Right renal pelvis (tissue), 4 donors: ENCODE measurements at places on chromosomes 3 and 15.

DNA sequence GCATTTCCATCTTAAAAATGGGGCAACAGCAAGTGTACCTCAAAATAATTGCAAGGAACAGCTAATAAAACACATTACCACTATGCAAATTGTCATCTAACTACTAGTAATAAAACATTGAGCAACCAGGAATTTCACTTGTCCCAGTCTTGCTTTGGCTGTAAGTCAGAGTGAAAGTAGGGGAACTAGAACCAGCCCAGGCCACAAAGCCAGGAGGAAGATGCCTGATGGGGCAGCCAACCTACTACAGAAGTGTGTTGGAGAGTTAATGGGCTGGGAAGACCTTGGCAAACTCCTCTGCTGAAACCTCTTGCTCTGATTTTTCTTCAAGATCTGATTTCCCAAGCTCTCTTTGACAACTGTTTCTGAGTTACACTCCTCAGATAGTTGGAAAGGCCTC, 40.2 kb upstream of the LPP start:
- no peak for DNase-seq

DNA sequence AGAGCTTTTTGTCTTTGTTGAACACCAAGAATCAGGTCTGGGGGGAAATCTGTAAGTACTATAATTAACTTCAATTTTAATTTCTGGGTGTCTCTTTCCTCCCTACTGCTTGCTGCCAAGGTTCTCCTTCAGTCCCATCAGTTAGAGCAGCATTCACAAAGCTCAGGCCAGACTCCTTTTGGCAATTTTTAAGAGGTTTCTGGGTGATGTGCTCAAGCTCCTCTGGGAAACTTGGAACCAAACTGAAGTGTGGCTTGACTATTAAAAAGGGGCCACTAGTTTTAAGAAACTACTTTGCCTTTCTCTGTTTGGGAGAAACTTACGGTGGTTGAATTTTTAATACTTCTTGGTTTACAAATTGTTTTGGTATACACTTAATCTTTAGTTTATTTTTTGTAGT, 227.7 kb upstream of the SOX2 start:
- no peak for DNase-seq

- no peak for DNase-seq
Measured at GRCh38 chr15:90889313-90889730, 5.0 kb downstream of the FES start.

DNA sequence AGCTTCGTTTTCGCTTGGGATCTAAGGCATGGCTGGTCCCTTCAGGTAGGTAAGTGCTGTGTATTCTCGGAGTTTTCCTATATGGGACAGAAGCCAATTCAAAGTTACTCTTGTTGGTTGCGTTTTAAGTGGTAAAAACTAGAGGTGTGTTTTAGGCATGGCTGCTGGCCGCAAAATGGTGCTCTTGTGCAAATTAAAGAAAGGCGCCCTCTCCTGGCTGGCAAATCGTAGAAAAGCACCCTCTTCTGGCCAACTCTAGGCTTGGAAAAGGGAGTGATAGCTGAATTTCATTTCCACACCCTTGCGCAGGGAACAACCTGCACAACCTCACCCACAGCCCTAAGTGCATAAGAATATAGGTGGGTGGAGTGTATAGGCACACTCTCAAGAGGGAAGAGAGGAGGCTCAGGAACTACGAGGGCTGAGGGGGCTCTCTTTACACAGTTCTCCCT, 23.5 kb downstream of the DRD3 start:
- DNase-seq, result no peak

DNA sequence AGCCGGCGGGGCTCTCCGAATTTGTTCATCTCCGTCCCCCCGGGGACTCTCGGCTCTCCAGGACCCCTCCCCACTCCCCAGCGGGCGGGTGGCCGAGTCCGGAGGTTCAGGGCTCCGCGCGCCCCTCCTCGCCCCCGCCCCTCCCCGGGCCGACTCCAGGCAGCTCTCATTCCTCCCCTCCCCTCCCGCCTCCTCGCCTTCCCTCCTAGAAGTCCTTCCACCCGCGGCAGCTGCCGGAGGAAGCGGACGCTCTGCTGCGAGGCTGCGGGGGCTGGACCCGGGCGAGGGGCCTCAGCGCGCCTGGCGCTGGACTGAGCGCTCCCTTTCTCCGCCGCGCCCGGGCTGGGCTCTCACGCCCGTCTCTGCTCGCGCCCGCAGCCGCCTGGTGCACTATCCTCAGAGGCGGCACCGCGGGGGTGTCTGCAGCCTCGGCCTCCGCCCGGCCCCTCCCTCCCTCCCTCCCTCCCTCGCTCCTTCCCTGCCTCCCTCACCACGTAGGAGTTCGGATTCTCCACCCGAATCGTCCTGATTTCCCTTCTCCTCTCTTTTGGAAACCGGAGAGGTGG, at the start of gene ROBO2:
TSS of gene ROBO2 (plus strand) at position 494 of the 566 bp plus-strand sequence. CDS start 687 bp downstream, outside the sequence.
- DNase-seq, result no peak

GRCh38 chr15:96460106-96460505, 129.6 kb downstream of the NR2F2 start:
- no peak for DNase-seq

- DNase-seq, result no peak
Measured at GRCh38 chr3:117035745-117036144, 326.2 kb downstream of the TUSC7 start.

- DNase-seq, result no peak
Measured at GRCh38 chr3:122215592-122216298, 32.3 kb downstream of the CASR start.

DNA sequence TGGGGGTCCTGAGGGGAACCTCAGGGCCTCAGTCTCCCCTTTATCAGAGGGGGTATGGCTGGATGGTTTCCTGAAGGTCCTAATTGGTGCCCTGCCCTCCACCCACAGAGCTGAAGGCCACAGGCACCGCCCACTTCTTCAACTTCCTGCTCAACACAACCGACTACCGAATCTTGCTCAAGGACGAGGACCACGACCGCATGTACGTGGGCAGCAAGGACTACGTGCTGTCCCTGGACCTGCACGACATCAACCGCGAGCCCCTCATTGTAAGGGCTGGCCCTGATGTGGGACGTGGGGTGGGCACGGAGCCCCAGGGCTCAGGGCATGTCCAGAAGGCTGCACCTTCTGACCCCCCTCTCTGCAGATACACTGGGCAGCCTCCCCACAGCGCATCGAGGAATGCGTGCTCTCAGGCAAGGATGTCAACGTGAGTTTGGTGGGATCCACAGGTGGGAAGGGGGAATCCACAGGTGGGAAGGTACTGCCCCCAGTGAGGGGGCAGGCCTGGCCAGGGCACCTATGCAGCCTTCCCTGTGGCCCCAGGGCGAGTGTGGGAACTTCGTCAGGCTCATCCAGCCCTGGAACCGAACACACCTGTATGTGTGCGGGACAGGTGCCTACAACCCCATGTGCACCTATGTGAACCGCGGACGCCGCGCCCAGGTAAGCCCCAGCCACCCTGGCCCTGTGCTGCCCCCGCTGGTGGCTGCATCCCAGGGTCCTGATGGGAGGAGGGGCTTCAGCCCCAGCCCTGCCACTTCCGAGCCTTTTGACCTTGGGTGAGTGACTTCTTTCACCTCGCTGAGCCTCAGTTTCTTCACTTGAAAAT, 17.5 kb upstream of the GNAT1 start:
- no peak for DNase-seq

DNA sequence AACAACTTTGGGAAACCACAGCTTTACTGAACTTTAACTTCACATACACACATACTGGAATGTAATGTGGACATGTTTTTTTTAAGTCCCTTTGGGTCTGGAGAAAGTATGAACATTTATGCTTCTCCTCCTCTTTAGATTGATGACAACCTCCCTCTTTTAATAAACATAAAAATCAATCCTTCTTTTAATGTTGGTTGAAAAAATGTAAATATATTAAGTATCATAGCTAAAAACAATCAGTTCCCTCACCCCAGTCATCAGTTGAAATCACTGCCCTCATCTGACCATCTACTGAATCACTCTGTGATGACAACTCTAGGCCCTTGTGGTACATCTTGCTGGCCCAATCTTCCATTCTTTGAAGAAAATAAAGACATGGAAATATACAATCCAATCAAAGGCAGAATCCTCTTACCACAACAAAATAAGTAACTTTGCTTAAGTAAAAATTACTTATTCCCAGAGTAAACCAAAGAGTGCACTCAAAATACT, 6.4 kb downstream of the AAGAB start:
- no peak for DNase-seq

- no peak for DNase-seq
Measured at GRCh38 chr3:64809086-64809485, 121.3 kb upstream of the ADAMTS9 start.

DNA sequence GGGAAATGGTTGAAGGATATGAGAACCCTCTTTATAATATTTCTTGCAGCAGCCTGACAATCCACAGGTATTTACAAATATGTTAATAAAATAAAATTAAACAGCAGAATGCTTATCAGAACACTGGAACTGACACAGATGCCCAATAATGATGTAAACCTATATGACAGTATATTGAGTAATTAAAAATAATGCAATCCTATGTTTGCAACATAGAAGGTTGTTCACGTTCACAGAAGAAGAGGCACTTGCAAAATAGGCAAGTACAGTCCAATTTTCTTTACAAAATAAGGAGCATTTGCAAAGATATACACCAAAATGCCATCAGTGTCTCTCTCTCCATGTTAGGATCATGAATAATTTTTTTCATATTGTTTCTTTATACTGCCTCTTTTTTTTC, 397.0 kb upstream of the WNT5A start:
- no peak for DNase-seq

DNA sequence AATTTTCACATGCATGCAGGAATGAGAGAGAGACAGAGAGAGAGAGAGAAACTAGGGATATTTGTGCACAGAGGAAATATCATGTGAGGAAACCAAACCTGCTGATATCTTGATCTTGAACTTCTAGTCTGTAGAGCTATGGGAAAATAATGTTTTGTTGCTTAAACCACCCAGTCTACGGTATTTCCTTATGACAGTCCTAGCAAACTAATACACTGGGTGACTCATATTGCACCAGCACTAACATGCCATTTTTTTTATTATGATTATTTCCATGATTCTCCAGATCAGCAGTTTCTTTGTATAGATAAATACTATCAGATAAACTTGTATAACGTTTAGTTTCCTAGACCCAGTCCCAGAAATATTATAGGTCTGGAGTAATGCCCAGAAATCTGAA, 1259.0 kb downstream of the ZPLD1 start:
- DNase-seq, result no peak

- DNase-seq, result no peak
Measured at GRCh38 chr3:22536541-22536940, 666.6 kb upstream of the UBE2E2 start.

- peak; percentile 52 for DNase-seq
Measured at GRCh38 chr3:56251343-56251945, 216.8 kb downstream of the ERC2 start.

GRCh38 chr3:168061332-168061996, 34.3 kb downstream of the GOLIM4 start:
- DNase-seq, result no peak

DNA sequence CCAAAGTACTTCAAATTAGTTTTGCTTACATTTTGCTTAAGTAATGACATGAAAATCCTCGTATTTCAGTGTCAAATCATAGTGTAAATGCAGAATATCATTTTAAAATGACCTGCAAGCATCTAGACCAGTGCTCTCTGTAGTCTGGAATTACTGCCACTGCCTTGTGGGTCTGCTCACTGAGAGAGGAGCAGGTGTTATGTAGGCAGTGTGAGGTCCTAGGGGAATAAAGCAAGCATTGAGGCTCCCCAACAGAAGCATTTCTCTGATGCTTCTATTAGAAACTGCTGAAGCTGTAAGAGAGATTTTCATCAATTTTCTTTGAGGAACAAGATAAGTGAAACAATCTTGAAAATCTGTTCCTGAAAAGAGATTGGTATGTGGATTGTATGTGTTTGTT, 253.2 kb downstream of the BBX start:
- DNase-seq, result no peak

- peak; percentile 41 for DNase-seq
Measured at GRCh38 chr3:149879872-149880271, 66.9 kb downstream of the RNF13 start.

DNA sequence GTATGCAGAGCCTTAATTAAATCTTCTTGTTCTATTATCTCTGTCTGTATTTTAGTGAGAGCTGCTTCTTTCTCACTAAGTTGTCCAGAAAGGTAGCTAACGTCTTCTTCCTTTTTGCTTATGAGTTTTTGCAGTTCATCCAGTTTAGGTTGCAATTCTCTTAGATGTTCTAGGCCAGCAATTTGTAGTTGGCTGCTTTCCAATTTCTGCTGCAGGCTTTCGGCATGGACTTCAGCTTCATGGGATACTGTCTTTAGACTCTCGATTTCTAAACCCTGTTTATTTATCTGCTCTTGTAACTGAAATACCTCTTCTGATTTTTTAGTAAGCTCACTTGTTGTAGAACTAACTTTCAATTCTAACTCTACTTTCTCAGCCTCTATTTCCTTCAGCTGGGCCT, 35.5 kb upstream of the HCLS1 start:
- no peak for DNase-seq

GRCh38 chr3:170078620-170079281, 41.0 kb downstream of the GPR160 start:
- no peak for DNase-seq

DNA sequence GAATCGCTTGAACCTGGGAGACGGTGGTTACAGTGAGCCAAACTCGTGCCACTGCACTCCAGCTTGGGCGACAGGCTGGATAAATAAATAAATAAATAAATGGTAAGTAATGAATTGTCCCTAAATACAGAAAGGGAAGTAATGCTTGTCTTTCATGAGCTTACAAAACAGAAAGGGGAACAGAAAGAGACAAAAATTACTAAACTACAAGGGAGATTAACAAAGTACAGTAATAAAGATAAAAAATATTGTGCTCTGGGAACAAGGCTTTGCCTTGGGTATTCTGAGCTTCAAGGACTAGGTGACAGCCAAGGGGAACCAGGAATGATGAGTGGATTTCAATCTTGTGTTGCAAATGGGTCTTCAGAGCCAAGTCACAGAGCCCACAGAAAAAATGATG, 9.2 kb upstream of the HLTF start:
- DNase-seq, result no peak

- DNase-seq, result no peak
Measured at GRCh38 chr3:179147514-179147872, 664 bp upstream of the PIK3CA start.

- no peak for DNase-seq
Measured at GRCh38 chr3:126485176-126485897, 9.6 kb upstream of the ZXDC start.

DNA sequence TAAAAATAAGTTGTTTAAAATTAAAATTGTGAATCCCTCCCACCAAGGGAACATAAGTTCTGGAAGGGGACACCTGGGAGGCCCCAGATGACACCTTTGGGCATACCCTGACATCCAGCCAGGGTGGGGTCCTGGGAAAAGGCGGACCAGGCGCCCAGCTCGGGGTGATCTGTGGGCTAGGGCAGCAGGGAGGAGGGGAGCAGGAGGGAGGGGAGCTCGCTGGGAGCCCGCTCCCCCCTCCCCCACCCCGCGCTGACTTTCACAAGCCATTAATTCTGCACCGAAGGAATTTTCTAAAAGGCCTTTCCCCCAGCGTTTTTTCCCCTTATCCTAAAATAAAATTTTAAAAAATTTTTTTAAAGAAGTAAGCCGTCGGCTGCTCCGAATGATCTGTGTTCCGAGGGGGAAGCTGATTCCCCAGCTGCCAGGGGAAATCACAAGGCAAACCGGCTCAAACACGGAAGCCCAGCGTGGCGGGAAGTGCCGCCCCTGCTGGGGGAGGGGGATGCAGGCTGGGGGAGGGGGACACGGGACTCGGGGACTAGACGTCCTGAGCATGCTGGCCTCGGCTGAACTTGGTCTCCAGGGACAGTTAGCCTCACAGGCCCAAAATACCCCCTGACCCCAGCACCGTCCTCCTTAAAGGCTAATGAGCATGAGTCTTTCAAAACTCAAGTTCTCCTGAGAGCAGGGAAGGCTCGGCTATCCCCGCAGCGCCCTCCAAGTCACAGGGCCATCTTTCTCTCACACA, 13.9 kb downstream of the PLXND1 start:
- DNase-seq, result no peak

- DNase-seq, result no peak
Measured at GRCh38 chr3:135650309-135650708, 315.2 kb upstream of the PPP2R3A start.
